Retinal pigment epithelial cell (primary cell): ENCODE measurements at places on chromosomes 2 and 18.

- DNase-seq = no peak
Observed at GRCh38 chr2:112062894-112063293, 7.8 kb downstream of the TMEM87B start.

DNA sequence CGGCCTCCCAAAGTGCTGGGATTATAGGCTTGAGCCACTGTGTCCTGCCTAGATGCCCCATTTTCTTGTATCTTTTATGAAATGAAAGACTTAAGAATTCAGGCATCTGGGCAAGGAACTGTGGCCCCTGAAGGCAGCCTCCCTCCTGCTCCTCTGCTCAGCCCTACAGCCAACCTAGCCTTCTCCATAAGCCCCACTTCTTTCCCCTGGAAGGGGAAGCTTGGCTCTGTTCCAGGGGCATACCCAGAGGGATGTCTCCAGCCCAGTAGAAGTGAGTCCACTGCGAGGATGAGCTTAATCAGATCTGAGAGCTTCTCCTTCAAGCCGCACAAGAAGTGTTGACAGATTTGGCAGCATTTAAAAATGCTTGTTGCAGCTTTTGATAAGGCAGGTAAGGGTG, 39.7 kb downstream of the RHOB start:
- no peak for DNase-seq

GRCh38 chr18:52435301-52435700, 95.3 kb downstream of the DCC start:
- DNase-seq = no peak

- DNase-seq = no peak
Observed at GRCh38 chr2:43123981-43124686, 102.3 kb downstream of the ZFP36L2 start.

- DNase-seq = peak; percentile 94
Observed at GRCh38 chr2:153386481-153386897, 92.1 kb downstream of the RPRM start.

- DNase-seq = no peak
Observed at GRCh38 chr2:186716899-186717298, 23.0 kb downstream of the FAM171B start.

- no peak for DNase-seq
Observed at GRCh38 chr2:237214030-237214675, 128.5 kb downstream of the COPS8 start.

GRCh38 chr18:78996741-78997490, 17.3 kb downstream of the SALL3 start:
- no peak for DNase-seq

DNA sequence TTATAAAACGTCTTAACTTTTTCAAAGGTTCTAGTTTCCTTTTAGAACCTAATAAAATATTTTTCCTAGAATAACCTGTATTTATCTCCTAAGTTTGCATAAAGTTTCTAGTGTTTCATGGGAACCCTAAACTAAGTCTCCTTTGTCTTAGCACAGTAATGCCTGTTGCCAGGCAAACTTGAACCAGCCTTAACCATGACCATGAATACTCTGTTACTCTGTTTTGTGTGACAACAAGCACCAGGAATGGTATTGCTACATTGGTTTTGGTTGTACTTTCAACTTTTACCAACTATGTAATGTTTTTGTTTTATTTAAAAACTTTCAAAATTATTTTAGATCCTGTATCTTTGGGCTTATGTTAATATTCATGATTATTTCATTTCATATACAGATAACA, 137.6 kb downstream of the CERS6 start:
- no peak for DNase-seq

GRCh38 chr18:471716-472115, 28.8 kb downstream of the COLEC12 start:
- no peak for DNase-seq

DNA sequence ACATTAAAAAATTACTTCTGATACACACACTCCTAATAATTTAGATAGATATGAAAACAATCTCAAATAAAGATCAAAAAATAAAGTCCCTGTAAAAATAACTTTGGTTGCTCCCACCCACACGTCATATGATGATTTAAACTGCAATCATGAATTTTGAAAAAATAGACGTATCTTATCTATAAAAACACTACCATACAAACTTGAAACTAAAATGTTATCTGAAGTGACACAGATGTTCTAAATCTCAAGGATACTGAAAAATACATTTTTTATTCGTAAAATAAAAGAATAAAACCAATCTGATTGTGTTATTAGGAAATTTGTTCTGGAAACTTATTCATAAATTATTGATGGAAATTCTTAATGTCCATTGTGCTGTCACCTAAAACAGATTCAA, 8.1 kb upstream of the BOLA3 start:
- DNase-seq = no peak

DNA sequence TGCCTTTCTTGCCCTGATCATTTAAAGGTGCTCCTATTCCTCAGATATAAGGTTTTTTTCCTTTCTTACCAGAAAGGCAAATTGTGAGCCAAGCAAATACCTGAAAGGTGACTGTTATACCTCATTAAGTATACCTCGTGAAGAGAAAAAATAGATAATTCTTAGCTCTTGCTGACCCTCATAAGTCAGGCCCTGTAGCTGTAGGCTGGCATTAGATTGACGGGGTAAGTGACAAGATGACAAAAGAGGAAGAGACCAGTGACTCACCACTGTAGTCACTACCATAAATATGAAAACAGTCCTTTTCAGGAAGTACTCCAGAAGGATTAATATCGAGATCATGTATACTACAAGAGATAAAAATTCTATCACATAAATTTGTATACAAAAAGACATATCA, 104.6 kb downstream of the PTPN4 start:
- DNase-seq = no peak

GRCh38 chr18:46920067-46920466, 2.7 kb downstream of the KATNAL2 start:
- DNase-seq = no peak

DNA sequence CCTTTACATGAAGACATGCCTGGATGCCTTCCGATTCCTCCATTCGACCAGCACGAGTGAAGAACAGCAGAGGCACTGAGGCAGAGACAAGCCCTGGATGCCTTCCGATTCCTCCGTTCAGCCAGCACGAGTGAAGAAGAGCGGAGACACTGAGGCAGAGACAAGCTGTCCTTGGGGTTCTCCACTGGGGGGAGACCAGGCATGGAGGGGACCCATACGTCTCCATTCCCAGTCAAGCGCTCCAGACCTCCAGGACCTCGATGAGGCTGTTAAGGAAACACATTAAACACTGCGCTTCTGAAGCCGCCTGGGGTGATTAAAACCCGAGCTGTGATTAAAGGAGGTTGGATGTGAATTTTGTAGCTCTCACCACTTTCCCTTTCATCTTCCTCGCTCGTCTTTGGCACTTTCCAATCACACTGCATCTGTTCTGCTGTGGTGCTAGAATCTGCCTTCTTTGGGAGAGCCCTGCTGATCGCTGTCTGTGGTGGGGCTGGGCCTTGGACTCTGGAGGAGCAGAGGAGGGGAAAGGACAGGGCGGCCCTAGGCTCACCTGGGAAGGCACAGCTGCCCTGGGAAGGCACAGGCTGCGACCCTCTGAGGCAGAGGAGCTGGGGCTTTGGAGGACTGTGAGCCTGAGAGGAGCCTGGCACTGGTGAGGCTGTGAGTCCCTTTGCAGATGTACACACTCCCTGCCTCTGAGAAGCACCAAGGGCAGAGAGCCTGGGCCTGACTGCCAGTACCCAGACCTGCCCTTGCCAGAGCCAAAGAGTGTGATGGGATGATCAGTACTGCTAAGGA, 463.1 kb upstream of the HS6ST1 start:
- no peak for DNase-seq

DNA sequence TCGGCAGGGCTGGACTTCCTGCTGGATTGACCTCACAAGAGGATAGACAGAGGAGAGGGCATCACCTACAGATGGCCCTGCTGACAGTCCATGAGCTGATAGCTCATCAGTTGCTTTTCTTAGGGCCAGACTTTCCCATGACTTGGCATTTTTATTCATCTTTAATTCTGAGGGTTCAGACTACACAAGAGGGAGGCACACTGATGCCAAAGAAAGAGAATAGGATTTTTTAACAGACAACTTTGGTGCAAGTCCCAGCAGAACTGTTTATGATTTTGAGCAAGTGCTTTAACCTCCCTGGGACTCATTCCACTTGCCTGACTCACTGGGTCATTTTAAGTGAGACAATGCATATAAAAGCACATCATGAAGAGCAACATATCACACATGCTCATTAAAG, 299.2 kb downstream of the INSIG2 start:
- peak; percentile 15 for DNase-seq
